ENCODE measurements at places on chromosomes 12 and 14.
A peak's percentile ranks its signal among the peaks of the same experiment; 100 is the strongest.

DNA sequence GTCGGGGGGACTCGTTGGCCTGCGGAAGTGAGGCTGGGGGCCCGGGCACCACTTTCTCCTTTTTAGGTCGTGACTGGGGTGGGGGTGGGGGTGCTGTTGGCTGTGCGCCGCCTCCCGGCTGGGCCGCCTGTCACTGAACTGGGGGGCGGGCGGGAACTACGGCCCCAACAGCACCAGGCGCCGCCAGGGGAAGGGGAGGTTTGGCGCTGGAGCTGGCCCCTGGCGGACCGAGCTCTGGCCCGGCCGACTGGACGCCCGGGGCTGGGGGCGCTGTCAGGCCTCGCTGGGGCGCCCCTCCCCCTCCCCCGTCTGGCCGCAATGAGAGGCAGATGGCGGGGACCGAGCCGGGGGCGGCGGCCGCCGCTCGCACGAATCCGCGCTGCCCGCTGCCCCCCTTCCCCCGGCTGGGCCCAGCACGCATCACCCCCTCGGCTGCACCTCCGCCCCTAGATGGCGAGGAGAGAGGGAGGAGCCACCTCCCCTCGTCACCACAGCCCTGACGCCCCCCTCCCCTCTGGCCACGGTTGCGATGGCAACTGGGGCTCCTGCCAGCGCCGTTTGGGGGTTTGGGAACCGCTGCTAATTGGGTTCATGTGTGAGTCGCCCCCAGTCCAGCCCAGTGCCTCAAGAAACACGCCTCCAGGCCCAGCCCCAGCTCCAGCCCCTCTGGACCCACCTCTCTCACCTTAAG, 723 bp downstream of the NFATC4 start:
- peak; percentile 20 for DNase-seq

DNA sequence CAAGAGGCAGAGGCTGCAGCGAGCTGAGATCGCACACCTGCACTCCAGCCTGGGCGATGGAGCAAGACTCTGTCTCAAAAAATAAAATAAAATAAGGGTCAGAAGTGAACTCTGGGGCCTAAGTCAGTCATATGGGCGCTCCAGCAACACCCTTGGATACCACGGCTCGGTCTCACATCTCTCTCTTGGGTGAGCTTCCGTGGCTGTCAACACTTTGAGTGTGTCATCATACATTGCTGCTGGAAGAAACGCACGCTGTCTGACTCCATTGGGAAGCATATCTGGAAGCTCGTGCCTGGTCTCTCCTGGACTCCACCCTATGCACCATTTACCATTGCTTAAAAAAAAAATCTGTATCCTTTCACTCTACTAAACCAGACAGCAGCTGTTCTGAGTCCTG, 20.2 kb downstream of the GLRX5 start:
- no peak for DNase-seq

GRCh38 chr14:98955036-98955740, 316.8 kb downstream of the BCL11B start:
- no peak for DNase-seq

DNA sequence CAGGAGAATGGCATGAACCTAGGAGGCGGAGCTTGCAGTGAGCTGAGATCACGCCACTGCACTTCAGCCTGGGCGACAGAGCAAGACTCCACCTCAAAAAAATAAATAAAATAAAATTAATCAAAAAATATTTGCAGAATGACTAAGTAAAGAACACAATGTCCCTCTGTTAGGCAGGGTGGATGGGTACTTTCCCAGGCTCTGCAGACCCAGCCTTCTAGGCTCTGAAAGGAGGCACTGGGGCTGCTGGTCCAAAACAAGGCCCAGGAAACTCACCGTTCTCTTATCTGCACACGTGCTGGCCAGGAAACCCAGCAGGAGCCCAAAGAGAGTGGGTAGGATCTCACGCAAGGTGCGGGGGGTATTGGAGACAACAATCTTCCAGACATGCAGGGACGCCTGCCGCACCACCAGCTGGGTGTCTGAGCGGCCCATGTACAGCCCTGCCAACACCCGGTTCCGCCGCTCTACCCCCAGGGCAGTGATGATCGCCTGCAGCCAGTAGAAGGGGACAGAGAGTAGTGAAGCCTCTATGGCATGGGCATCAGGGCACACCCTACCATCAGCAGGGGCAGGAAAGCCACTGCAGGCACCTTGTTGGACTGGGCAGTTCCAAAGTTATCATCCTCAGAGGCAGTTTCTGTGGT, 25.8 kb upstream of the RAB35 start:
- no peak for DNase-seq

DNA sequence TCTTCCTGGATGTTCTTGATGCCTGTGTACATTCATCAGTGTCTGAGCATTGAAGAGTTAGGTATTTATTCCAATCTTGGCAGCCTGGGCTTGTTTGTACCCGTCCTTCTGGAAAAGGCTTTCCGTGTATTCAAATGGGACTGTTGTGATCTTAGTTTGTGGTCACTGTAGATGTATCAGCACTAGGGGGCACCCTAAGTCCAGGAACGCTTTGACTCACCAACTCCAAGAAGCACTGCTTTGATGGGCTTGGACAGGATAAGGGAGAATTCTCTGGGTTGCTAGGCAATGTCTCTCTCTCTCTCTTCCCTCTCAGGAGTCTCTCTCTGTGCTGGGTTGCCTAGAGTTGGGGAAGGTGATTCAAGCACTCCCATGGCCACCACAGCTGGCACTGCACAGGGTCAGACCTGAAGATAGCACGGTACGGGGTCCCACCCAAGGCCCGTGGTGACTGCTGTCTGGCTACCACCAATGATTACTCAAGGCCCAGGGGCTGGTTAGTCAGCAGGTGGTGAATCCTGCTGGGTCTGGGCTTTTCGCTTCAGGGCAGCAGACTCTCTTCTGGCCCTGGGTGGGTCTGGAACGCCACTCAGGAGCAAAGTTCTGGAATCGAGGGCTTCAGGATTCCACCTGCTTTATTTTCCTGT, 211.1 kb upstream of the RGS6 start:
- DNase-seq: peak; percentile 23

DNA sequence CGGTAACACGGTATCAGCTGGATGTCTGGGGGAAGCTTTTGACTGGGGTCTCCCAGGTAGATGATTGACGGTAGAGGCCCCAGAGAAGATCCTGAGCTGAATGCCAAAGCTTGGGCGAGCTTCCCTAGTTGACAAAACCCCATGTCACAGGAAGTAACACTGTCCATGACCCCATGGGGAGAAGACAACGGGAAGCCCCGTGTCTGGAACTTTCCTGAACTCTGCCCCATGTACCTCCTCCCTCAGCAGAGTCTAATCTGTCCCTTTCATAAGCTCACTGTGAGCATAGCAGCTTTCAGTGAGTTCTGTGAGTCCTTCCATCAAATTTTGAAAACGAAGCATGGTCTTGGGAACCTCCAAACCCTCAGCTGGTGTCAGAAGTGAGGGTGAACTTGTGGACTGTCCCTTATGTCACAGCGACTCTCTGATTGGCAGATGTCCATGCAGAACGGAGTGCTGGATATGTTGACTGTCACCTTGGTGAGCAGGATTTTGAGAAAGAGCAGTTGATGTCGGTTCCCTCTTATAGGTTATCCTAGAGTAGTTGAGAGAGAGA, 29.7 kb upstream of the BEGAIN start:
- DNase-seq: no peak

DNA sequence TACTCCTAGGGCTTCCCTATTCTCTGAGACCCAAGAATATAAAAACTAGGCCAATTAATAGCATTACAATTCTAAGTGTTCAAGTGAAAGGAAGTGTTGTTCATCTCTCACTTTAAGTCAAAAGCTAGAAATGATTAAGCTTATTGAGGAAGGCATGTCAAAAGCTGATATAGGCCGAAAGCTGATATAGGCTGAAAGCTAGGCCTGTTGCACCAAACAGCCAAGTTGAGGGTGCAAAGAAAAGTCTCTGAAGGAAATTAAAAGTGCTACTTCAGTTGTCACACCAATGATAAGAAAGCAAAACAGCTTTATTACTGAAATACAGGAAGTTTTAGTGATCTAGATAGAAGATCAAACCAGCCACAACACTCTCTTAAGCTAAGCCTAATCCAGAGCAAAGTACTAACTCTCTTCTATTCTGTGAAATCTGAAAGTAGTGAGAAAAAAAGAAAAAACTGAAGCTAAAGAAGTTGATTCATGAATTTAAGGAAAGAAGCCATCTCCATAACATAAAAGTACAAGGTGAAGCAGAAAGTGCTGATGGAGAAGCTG, 68.9 kb downstream of the SLC6A15 start:
- no peak for DNase-seq

DNA sequence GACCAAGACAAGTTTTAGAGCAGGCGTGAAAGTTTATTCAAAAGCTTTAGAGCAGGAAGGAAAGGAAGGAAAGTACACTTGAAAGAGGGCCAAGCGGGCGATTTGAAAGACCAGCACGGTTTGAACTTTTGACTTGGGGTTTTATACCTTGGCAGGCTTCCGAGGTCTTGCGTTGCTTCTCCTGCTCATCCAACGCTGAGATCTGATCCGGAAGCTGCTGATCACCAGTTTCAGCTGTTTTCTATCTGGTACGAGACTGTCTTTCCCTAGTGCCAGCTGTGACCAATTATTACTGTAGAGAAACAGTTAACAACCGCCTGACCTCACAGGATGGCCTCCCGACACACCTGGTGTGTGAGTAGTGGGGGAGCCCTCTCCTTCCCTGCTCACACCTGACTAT, 20.6 kb upstream of the SNRPF start:
- DNase-seq: no peak

DNA sequence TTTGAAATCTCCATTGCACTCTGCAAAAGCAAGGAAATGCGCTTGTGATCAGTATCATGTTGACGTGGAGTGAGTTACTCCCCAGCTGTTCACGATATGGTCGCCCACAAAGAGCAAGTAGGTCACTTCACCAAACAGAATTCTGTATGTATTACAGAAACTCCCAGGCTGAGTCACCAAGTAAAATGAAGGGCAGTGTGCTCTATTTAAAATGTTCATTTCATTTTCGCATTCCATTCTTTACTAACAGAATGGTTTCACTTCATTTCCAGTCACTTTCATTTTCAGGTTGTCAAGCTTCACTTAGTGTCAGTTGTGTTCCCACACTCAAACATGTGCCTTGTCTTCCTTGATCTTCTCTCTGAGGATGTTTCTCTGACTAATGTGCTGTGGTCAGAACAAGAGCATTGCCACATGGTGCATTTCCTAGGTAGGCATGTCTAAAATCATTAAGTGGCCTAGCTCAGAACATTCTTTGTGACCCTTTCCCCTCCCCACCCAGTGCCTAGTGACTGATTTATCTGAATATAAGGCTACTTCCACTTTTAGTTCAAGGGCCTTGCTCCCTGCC, 391.2 kb downstream of the RAD51B start:
- peak; percentile 67 for DNase-seq

DNA sequence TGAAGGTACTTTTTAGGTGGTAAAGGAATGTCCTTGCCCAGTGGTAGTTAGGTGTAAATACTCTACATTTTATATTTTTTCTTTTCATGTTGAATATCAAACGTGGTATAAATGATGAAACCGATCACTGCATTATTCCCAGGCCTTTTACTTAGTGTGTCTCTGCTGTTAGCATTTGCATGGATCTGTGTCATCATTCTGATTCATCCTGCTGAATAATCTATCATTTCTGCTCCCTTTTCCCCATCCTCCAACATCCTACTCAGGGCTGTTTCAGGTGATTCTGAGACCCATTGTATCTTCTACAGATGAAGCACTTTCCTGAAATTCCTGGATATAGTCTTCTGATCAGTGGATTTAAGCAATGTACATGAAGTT, 61.0 kb upstream of the PTHLH start:
- no peak for DNase-seq

- DNase-seq: no peak
Measured at GRCh38 chr12:57807285-57807684, 11.2 kb downstream of the AVIL start.

GRCh38 chr12:108519558-108519957, 4.5 kb downstream of the FICD start:
- DNase-seq: no peak

DNA sequence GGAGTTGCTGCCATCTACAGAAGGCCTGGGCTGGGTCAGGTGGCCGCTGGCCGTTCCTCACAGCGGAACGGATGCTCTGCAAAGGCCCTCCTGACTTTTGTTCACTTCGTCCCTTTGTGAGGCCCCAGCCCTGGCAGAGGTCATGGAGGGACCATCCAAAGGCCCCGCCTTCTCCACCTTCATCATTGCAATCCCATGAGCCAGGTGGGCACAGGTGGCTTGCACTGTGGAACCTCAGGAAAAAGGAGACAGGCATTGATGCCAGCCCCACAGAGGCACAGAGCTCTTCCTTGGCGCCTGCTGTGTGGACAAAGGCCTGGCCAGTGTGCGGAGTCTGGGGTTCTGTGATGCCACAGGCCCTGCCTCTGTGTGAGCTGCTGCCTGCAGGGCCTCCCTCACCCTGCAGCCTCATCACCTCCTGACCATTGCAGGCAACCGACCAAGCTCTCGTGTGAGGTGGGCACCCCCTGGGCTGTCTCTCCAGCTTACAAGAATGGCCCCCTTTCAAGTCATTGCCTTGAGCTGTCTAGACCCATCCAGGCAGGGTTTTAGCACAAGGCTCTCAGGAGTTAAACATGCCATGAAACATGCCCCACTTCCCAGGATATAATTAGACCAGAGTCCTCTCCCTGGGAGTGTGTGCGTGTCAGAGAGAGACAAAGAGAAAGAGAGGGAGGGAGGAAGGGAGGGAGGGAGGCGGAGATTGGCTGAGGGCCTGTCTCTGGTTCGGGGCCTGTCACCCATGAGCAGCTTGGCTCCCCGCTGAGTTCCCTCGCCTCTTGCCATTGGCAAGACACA, 19.3 kb downstream of the NFKBIA start:
- no peak for DNase-seq

- DNase-seq: no peak
Measured at GRCh38 chr12:111585690-111586089, 13.4 kb downstream of the ATXN2 start.

- no peak for DNase-seq
Measured at GRCh38 chr12:66403746-66404145, 101.5 kb downstream of the HELB start.

Measured in activated T-cell treated with anti-CD3 and anti-CD28 coated beads, Interleukin-2, amount 50 U/mL, for 72 hours (primary cell).